ENCODE measurements at places on chromosomes 7 and 10. TPM values are rescaled to one million over a fixed set of nuclear protein-coding genes. Genes with fewer than 3 reads are reported as not detected.
A peak's percentile ranks its signal among the peaks of the same experiment; 100 is the strongest.

- DNase-seq, result no peak
Observed at GRCh38 chr10:10332786-10333185, 684.9 kb upstream of the CELF2 start.

GRCh38 chr7:29765490-29765889 is 40.8 kb upstream of the WIPF3 start:
- no peak for DNase-seq

DNA sequence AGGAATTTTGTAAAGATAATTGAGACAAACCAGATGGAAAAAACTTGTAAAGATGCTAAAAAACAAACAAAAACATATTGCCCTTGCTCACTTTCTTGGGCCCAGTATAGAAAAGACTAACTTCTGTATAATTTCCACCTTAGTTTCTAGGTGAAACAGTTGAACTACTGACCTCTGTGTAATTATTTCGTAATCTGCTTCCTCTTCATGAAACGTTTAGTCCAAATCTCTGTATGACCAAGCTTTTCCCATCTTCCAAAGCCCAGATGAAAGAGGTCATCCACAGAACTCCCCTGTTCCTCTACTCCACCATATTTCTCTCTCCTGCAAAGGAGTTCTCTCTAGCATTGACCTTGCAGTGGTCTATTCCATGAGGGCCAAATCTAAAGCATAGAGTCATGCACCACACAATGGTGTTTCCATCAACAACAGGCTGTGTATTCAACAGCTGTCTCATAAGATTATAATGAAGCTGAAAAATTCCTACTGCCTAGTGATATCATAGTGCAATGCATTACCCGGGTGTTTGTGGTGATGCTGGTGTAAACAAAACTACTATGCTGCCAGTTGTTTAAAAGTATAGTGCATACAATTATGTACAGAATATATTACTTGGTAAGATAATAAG is 647.6 kb downstream of the TNS3 start:
- DNase-seq, result no peak

DNA sequence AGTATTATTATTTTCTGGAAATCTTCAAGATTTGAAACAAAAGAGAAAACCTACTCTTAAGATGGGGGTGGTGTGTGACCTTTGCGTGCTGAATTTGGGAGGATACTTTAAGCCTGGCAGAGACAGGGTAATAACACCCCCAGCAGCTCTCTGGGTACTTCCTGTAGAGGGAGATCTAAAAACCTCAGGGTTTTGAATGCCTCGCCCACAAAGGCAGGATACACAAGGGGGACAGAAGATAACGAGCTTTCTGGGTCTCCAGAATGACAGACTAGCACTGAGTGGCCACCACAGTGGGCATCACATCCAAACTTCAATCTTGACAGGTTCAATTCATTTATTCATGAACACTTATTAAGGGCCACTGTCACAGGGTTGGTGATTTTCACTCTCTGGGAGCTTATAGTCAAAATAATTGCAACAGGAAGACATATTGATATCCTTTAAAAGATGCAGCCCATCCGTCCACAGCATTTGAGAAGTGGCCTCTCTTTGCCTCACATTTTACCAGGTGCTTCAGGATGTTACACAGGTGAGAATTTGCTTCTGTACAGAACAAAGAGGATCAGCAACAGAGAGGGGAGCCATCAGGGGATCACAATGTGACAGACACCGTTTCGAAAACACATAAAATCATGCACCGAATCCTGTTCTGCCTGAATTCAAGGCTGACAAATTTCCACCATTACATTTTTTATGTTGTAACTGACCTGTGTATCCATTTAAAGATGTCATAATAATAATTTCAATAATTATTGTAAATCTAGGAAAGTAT is 14.3 kb downstream of the CPA1 start:
- peak; percentile 41 for DNase-seq

DNA sequence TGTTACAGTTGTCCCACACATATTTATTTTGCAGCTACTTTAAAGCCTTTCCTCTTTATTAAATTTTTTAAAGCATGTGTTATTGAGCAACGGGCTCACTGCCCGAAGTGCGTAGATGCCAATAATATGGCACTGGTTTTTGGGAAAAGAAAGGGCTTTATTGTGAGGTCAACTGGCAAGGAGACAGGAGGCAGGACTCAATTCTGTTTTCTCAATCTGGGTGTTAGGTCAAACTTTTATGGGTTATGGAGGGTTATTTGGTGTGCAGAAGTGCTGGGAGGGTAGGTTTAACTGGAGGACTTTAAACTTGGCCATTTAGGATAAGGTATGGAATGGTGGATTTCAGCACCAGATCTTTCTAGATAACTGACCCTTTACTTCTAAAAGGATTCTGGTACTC is 183.6 kb downstream of the LRRC4 start:
- no peak for DNase-seq

DNA sequence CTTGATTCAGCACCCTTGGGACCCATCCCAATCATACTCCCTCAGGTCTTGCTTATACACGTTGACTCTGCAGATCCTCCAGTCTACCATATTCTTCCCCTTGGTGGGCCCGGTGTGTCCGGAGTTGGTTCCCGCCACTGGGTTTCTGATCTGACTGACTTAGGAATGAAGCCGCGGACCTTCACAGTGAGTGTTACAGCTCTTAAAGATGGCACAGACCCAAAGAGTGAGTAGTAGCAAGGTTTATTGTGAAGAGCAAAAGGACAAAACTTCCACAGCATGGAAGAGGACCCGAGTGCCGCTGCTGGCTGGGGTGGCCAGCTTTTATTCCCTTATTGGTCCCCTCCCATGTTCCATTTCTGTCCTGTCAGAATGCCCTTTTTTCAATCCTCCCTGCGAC is 5.9 kb upstream of the GDF10 start:
- no peak for DNase-seq

- no peak for DNase-seq
Observed at GRCh38 chr7:24349339-24349738, 65.3 kb downstream of the NPY start.

GRCh38 chr7:730501-731439 is 3.7 kb upstream of the PRKAR1B start:
- no peak for DNase-seq

Gene URGCP
- total RNA-seq, result 20.1 TPM

Gene NUDT13
- total RNA-seq, result 1.5 TPM
